Stimulated activated CD4-positive, alpha-beta T cell treated with anti-CD3 and anti-CD28 coated beads, Interleukin-2, amount 100 ng/mL, for 24 hours (primary cell): ENCODE measurements at places on chromosomes 16 and 17.
A peak's percentile ranks its signal among the peaks of the same experiment; 100 is the strongest.

DNA sequence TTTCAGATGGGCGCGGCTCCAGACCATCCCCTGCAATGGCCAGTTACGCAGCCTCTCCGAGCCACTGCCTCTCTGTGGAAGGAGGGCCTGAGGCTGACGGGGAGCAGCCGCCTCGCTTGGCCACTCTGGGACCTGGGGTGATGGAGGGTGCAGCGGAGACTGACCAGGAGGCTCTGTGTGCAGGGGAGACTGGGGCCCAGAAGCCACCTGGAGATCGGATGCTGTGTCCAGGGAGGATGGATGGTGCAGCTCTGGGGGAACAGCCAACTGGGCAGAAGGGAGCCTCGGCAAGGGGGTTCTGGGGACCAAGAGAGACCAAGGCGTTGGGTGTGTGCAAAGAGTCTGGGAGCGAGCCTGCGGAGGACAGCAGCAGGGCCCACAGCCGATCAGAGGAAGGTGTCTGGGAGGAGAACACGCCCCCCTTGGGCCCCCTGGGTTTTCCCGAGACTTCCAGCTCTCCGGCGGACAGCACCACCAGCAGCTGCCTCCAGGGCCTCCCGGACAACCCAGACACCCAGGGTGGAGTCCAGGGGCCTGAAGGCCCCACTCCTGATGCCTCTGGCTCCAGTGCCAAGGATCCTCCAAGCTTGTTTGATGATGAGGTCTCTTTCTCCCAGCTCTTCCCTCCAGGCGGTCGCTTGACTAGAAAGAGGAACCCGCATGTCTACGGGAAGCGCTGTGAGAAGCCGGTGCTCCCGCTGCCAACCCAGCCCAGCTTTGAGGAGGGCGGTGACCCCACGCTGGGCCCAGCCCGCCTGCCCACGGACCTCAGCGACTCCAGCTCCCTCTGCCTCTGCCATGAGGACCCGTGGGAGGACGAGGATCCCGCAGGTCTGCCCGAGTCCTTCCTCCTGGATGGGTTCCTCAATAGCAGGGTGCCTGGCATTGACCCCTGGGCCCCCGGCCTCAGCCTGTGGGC, 17.4 kb upstream of the ZFPM1 start:
- DNase-seq = no peak

DNA sequence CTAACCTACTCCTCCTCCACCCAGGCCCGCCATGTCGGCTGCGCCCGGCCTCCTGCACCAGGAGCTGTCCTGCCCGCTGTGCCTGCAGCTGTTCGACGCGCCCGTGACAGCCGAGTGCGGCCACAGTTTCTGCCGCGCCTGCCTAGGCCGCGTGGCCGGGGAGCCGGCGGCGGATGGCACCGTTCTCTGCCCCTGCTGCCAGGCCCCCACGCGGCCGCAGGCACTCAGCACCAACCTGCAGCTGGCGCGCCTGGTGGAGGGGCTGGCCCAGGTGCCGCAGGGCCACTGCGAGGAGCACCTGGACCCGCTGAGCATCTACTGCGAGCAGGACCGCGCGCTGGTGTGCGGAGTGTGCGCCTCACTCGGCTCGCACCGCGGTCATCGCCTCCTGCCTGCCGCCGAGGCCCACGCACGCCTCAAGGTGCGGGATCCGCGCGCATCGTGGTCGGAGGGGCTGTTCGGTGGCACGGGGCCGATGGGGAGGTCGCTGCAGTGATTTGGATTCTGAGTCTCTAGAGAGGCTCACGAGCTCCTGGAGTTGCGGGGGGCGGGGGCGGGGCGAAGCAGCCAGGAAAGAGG, 878 bp downstream of the TRIM72 start:
- DNase-seq = no peak

DNA sequence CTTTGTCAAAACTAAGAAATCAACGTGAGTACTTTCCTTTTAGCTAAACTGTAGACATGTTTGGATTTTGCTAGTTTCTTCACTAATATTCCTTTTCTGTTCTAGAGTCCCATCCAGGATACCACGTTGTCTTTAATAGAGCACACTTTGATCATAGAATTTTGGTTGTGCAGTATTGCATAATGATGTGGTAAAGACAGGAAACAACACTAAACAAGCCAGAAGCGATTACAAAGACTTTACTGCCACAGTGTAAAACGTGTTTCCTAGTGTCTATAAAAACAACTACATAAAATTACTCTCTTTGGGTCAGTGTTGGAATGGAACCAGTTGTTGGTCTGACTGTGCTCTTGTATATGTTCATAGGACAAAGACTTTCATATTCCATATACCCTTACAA, 19.3 kb downstream of the SHISA9 start:
- no peak for DNase-seq

GRCh38 chr16:66516808-66517585, 32.9 kb downstream of the TK2 start:
- DNase-seq = peak; percentile 81

DNA sequence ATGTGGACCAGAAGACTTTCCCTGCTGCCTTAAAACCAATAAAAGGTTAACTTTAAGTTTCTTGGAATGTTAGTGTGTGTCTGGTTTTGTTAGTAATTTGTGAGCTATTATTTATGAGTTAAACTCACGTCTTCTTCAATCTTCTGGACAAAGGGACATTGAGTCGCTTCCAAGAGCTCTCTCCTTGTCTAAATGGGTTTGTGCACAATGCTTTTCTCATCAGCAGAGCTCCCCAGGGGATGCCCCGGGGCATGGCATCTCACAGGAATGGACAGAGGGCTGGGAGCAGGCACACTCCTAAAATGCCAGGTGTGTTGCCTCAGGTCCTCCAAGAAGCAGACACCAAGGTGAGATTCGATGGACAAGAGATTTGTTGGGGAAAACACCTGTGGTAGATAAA, 90.5 kb downstream of the RGS9 start:
- no peak for DNase-seq

GRCh38 chr16:89378947-89379771, 111.2 kb downstream of the ANKRD11 start:
- DNase-seq = no peak

GRCh38 chr16:27199736-27200135, 3.6 kb upstream of the KDM8 start:
- DNase-seq = no peak

GRCh38 chr16:57262841-57263540, 17.9 kb downstream of the ARL2BP start:
- no peak for DNase-seq

GRCh38 chr17:80967404-80967872, 24.2 kb upstream of the CHMP6 start:
- no peak for DNase-seq

- DNase-seq = no peak
Observed at GRCh38 chr16:85033171-85033570, 5.6 kb downstream of the KIAA0513 start.

DNA sequence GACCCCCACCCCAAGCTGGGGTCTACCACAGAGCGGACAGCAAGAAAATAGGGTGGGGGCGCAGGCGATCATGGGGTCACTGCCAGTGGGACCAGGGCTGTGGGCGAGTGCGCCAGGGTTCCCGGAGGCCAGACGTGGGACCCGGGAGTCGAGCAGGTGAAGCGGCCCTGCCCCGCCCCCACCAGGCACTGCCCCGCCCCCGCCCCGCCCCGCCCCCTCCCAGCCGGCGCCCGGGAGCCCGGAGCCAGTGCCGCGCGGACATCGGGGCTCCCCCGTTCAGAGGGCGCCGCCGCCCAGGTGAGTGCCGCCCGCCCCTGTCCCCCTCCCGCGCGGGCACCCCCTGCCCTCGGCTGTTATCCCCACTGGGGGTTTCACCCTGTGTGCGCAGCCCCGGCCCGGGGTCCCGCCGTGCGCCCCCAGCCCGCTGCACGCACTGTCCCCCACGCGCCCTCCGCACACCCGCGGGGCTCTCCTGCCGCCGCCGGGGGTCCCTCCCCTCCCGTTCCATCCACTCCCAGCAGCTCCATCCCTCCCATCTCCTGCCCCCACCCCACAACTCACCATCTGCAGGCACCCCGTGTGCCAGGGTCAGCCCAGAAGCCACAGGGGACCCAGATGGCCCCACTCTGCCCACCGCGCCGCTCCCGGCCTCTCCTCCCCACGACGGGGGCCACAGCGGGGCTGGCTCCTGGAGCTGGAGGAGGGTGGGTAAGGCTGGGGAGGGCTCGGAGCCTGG, at the start of gene SSTR5:
SSTR5 (plus strand) TSS at position 222 of the 736 bp plus-strand sequence. CDS start 6,122 bp downstream, outside the sequence.
- DNase-seq = no peak

DNA sequence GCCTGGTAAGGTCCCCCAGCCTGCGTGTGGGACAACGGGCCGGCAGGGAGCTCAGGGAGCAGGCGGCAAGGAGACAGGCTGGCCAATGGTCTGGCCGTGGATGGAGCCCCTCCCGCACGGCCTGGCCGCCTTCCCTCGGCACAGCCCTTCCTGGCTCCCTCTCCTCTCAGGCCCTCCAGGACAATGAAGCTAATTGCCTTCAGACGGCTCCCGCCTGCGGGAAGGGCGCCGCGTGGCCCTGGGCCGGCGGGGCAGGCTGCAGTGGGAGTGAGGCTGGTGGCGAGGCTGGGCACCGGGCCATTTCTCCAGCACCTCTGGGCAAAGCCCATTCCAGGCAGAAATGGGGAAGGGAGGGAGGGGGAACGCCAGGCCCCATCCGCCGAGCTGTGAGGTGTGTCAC, 50.9 kb downstream of the ENGASE start:
- DNase-seq = no peak

DNA sequence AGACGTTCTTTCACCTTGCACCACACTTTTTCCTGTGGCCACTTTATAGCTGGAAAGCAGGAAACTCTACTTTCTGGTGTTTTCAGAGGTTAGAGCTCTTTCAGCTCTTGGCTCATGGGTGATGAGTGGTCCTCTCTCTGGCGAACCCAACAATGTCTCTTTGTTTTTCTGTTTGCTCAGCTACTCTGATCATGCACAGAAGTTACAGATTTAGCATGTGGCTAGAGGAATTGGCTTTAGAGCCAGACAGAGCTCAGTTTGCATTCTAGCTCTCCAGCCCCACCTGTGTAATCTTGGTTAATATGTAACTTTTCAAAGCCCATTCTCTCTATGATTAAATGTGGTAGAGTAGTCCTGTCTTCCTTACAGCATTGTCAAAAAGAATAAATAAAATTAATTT, 225.2 kb downstream of the HAPSTR1 start:
- DNase-seq = no peak

DNA sequence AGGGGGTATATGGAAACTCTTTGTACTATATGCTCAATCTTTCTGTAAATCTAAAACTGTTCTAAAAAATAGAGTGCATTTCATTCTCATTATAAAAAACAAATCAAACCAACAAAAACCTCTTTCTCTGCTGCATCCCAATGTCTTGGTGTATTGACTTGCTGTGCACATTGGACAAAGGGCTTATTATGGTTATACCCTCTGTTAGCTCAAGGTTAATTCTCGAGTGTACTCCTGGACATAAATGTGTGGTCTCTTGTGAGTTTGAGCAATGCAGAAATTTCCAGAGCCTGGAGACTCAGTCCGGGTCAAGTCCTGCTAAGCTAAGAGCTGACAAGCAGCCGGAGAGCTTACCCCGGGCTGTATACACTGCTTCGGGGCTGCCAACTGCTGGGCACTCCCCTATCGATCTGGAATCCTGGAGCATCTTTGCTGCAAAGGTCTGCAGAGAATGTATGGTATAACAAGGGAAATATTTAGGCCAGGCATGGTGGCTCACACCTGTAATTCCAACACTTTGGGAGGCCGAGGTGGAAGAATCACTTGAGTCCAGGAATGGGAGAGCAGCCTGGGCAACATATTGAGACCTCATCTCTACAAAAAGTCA, 66.2 kb upstream of the BRD7 start:
- DNase-seq = peak; percentile 11

DNA sequence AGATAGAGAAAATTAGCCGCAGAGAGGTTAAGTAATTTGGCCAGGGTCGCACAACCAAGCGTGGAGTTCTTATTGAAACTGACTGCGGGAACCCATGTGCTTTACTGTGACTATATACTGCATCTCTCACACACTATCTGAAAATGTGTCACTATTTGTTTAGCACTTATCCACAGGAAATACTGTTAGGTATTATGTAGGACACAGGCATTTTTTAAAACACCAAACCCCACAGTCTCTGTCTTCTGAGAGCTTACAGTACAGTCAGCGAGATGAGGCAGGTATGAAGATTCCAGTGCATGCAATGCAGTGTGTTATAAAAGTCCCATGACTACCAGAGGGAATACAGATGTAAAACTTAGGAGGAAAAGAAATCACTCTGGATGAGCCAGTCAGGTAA, 11.3 kb downstream of the RBL2 start:
- DNase-seq = no peak

DNA sequence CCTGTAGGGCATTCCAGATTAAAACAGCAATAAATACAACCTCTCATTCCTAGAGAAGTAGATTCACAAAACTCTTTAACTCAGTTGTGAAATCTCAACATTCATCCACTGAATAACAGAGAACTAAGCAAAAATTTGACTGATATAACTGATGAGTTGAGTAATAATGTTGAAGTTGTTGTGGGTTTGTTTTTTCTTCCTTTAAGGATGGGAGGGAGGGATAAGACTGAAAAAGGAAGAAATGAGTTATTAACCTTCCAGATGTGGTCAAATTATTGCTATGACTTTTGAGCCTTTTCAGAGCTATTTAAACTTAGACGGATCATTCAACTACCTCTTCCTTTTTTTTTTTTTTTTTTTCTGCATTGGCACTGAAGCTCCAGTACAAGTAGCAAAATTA, 38.6 kb downstream of the SKAP1 start:
- no peak for DNase-seq

DNA sequence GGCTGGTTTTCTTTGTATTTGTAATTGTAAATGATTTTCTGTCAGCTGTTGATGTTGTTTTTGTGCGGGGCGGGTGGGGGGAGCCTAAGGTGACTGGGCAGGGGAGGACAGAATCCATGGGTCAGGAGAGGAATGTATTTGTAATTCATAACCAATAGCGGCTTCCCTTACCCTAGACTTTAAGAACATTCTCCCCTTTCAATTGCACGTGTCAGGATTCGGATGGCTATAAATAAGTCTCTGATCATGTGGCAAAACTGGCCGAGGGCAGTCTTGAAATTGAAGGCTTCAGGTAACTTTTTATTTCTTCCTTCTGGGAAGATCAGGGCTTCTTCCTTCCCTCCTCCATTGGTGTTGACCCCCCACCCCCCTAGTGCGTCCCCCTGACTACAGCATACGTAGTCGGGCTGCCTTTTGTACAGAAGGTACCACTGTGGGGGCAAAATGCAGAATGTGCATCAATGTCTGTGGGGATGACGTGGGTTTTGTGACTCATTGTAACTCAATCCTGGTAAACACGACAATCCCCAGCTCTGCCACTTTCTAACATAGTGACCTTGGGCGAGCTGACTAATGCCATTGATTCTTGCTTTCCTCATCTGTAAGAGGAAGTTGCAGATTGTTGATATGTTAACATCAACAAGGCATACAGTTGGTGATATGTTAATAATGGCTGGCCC, 16.2 kb downstream of the MARCHF10 start:
- no peak for DNase-seq

DNA sequence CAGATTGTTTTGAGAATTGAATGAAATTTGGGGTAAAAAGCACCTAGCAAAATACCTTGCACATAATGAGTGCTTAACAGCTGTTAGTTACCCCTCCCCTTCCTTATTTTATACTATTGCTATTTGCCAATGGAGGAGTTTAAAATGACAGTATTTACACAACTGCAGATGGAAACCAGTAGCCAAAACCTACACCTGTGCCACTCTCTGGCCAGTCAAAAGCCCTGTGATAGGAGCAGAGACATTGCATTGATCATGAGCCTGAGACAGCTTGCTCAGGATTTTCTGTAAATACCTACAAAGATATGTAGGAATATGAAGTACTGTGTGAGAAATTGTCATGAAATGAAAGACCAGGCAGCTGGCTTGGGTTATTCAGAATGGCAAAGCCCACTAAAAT, 115.3 kb upstream of the HLF start:
- no peak for DNase-seq

- no peak for DNase-seq
Observed at GRCh38 chr17:55433029-55433628, 11.5 kb upstream of the MMD start.

- no peak for DNase-seq
Observed at GRCh38 chr17:56034197-56034635, 119.1 kb upstream of the ANKFN1 start.
